ENCODE measurements at places on chromosomes 12 and 14.

- DNase-seq: no peak
Measured at GRCh38 chr12:76669981-76670380, 93.9 kb upstream of the ZDHHC17 start.

DNA sequence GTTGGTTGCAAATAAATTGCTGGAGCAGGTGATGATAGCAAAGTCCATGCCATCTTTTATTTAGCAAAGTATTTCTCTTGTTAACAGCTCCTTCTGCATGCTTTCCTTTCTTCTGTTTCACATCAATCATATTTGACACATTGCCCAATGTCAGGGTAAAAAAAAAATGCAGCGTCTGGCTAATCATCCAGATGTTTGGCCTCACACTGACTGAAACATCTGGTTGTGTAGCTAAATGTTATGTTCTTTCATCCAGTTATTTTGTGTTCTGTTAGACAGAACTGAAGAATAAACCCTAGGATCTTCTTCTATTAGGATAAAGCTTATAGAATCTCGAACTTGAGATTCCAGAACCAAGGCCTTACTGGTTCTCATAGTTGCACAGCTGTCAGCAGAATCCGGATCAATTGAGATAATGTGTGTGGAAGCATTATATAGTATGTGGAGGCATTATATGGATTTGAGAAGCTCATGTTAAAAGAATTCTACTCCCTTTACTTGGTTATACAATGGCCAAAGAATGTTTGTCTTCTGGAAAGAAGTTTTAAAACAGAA lies 859.2 kb downstream of the DIO2 start:
- DNase-seq: no peak

DNA sequence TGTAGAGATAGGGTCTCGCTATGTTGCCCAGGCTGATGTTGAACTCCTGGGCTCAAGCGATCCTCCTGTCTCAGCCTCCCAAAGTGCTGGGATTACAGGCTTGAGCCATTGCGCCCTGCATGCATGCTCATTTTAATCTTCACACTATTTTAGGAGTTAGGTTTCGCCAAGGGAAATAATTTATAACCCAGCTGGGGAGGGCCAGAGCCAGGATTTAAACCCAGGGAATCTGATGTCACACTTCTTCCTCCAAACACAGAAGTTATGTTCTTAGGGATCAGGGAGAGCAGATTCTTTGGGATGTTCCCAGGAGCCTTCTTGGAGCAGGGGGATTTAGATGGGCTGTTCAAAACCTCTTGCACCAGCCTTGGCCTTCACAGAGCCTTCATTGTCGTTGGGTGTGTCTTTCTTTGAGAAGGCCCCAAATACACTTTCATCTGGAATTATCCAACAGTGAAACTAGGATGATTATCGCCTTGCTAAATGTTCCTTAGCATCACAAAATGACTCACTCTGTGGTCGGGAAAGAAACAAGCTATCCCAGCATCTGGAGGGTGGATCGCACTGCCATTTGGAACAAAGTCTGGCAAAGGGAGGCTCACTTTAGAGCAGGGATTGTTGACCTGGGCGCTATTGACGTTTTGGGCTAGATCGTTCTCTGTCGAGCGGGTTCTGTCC lies 8.2 kb upstream of the PPP1CC start:
- no peak for DNase-seq

GRCh38 chr12:71594214-71594948 lies 69.3 kb downstream of the ZFC3H1 start:
- no peak for DNase-seq

GRCh38 chr12:6084969-6085450 lies 39.5 kb downstream of the VWF start:
- DNase-seq: no peak

DNA sequence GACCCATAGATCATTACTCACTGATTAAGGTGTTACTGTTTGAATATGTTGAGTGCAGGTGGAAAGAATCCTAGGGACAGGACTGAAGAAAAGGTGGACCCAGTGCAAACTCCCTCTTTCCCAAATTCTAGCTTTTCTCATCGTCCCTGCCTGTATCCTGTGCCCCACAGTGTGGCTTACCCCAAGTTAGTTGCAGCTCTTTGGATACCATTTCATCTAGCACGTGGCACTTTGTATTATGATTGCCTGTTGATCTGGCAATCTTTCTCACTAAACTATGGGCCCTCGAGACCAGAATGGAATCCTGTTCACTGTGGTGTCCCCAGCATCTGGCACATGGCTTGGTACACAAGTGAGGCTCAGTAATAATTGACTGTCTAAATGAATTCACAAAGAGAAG lies 66.5 kb downstream of the ELK3 start:
- DNase-seq: no peak

DNA sequence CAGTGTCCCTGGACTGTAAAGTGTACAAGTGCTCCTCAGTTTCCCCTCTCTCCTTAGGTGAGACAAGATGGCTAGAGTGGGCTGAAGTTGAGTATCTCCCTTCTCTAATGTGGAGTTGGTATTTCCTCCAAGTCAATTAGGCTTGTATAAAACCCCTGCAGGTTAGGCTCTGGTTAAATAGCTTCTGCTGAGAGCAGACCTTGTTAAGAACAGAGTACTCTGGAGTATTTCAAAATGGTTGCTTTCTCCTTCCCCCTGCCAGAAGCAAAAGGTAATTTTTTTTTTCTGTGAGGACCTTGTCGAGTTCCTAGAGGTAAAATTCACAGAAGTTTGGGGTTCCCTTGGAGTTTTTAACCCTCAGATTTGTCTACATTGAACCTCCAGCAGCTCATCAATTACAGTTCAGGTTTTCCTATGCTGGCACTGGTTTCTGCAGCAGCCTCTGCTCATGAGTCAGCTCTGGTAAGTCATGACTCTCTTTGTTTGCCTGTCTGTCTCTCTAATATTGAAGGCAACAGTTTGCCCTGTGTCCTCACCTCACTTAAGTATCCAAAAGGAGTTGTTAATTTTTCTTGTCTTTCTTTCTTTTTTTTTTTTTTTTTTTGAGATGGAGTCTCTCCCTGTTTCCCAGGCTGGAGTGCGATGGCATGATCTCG lies 27.8 kb upstream of the GLIPR1 start:
- DNase-seq: no peak

DNA sequence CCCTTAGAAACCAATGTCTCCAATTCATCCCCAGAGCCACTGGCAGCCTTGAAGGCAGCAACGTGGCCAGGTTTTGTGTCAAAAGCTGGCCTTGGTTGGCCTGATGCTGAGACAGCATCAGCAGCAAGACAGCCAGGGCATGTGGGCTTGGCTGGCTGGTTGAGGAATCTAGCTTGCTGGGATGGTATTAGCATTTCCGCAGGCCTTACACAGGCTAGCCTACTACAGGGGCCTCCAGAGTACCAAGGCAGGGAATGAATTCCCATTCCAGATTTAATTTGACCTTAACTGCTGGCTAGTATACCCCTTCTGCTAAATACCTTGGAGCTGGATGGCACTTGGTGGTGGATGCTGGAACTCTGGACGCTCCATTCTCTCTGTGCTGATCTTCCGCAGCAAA lies 15.8 kb downstream of the NGDN start:
- DNase-seq: no peak

GRCh38 chr12:69947897-69948296 lies 122.9 kb downstream of the MYRFL start:
- DNase-seq: no peak

All from lower lobe of right lung (tissue), 2 donors.